ENCODE measurements at places on chromosomes 1 and 21.

GRCh38 chr1:38452246-38452645 lies 405.7 kb upstream of the POU3F1 start:
- no peak for DNase-seq

DNA sequence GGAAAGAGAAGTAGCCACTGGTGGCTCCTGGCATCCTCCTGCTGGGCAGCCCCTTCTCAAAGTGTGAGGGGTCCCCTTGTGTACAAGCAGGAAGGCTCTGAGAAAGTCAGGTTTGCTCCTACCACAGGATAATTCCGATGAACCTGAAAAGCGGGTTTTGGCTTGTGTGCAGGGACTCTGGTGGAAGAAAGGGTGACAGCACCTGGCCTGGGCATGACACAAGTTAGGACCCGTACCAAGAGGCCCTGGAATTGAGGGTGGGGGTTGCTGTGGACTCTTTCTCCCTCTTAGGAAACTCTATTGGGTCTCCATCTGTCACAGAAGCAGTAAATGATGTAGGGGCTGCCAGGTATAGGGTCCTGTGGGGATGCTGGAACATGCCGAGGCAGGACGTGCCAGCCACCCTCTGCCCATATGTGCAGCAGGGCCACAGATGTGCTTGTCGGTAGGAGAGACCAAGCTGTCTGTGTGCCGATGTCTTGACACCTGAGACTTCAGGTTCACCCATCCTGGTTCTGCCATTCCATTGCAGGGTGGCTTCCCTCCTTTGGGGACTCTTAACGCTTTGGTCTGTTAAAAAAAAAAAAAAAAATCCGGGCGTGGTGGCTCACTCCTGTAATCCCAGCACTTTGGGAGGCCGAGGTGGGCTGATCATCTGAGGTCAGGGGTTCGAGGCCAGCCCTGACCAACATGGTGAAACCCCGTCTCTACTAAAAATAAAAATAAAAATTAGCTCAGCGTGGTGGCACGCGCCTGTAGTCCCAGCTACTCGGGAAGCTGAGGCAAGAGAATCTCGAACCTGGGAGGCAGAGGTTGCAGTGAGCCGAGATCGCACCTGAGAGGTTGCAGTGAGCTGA lies 9.8 kb downstream of the C1orf35 start:
- DNase-seq, result no peak

- no peak for DNase-seq
Measured at GRCh38 chr1:150018165-150018564, 7.6 kb upstream of the OTUD7B start.

- DNase-seq, result no peak
Measured at GRCh38 chr21:14572204-14572780, 26.2 kb upstream of the SAMSN1 start.

DNA sequence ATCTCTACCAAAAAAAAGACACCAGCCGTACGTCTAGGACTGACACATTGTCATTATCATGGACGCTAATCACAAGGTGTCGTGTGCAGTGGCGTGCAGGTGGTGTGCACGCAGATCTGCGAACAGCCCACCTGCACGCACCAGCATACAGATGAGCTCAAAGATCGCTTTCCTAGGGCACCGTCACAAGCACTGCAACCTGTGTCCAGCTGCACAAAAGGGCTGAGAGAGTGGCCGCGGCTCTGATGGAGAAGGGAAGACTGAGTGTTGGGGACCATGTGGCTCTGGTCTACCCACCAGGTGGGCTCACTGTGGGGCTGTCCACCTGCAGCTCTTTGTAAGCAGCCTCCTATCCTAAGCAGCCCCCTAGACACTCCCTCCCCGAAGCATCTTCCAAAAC lies 50.9 kb downstream of the S100B start:
- DNase-seq, result no peak

DNA sequence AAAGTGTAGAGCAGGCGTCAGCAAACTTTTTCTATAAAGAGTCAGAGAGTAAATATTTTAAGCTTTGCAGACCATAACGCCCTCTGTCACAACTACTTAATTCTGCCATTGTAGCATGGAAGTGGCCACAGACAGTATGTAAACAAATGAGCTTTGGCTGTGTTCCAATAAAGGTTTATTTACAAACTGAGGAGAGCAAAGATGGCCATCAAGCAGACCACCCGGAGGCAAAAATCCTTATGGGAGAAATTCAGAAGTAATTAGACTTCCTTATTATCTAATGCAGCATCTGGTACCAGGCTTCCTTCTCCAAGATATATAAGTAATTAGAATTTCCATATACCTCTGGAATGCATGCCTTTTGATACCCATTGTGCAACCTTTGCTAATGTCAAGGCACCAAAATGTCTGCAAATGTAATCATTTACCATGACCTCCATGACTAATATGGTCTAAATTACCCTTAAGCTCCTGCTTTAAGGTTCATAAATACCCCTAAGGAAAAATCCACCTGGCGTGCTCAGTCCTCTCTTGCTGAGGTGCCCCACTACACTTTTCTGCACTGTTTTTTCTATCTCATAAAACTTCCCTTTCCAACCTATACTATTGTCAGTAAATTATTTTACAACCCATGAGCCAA lies 377.8 kb downstream of the MATN1 start:
- DNase-seq, result no peak

GRCh38 chr1:54994355-54994990 lies 4.3 kb upstream of the BSND start:
- no peak for DNase-seq

GRCh38 chr1:204363335-204364114 lies 3.8 kb upstream of the PLEKHA6 start:
- peak; percentile 60 for DNase-seq
